Lower lobe of right lung (tissue), 2 donors: ENCODE measurements at places on chromosomes 2 and 18.

GRCh38 chr2:188596054-188596453 is 304.4 kb downstream of the GULP1 start:
- DNase-seq, result no peak

- no peak for DNase-seq
These were observed 2.6 kb downstream of the ATP5F1A start for GRCh38 chr18:46095532-46095931.

- DNase-seq, result no peak
These were observed 39.1 kb upstream of the NCOA1 start for GRCh38 chr2:24451805-24452501.

DNA sequence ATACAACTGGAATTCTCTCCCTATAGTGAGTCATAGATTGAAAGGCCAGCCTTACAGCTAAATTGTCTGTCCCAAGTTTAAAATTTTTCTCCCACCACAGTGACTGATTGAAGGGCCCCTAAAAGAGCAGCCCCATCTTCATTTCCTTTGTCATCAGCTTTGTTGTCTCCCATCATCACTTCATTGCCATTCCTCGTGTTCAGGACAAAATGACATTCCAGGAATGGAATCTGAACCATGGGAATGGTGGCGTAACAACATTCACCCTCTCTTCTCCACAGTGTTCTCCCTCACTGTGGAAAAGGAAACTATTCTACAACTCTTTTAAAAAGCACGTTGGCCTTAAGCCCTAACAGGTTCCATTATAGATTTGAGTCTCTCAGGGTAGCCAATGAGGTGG is 52.1 kb downstream of the PSTPIP2 start:
- DNase-seq, result no peak

- no peak for DNase-seq
These were observed 40.8 kb downstream of the VWC2L start for GRCh38 chr2:214451516-214452275.

- no peak for DNase-seq
These were observed 9.9 kb downstream of the C1D start for GRCh38 chr2:68052717-68053422.

- DNase-seq, result no peak
These were observed 14.0 kb downstream of the ANXA4 start for GRCh38 chr2:69755862-69756467.

DNA sequence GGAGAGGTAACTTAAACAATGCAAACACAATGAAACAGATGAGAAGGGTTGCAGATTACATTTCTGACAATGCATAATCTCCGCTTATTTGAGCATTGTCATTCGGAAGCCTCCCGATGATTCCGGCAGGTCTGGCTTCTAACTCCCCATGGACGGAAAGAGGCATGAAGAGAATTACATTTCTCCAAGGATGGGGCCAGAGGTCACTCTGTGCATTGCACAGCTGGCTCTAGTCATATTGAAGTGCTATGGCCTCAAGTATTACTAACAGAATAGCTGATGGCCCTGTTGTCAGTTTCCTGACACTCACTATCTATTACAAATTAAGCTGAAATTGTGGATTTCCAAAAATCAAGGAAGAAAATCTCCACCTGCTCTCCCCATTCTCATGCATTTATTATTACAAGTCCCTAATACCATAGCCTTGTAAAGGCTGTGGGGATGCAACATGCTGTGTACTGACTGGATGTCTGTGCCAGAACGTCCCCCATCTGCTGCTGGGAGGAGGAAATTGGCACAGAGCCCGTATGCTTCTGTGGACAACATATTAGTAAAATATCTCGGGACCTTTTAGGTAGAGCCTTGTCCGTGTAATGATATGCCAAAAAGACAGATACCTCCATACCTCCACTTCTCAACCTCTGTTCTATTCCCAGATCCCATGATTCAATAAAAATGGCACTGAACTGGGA is 168.1 kb downstream of the SETBP1 start:
- DNase-seq, result no peak

- DNase-seq, result no peak
These were observed 55.2 kb upstream of the RIOK3 start for GRCh38 chr18:23397907-23398306.

DNA sequence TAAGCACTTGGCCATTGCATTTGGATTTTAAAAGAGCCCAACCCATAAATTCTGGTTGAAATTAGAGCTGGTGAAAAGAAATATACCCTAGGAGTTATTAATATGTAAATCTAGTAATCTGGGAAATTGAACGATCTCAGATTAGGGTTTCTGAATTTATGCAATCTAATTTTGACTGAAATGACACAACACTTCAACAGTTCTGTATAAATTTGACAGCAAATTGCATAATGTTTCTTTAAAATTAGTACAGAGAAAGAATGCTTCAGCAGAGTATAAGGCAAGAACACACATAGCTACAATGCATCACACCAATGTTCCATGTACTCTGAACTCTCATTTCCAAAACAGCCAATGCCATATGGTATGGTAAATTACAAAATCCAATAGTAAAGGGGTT is 201.5 kb upstream of the ITGA4 start:
- DNase-seq, result no peak

- no peak for DNase-seq
These were observed 18.8 kb downstream of the ATP6V1C2 start for GRCh38 chr2:10740226-10740625.

DNA sequence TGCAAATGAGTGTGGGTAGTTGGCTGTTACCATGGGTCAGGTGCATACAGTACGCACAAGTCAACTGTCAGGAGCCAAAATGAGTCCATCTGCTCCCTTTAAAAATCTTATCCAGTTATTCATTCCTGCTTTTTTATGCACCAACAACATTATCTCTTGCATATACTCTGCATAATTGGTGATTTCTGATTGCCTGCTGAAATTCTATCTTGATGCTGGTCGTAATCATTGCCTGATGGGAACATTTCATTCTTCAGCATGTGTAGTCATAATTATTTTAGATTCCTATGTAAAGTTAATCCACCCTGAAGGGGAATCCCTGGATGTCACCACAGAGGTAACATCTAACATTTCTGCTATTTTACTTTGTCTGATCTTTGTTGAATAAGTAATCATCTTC is 102.2 kb upstream of the RND3 start:
- no peak for DNase-seq

DNA sequence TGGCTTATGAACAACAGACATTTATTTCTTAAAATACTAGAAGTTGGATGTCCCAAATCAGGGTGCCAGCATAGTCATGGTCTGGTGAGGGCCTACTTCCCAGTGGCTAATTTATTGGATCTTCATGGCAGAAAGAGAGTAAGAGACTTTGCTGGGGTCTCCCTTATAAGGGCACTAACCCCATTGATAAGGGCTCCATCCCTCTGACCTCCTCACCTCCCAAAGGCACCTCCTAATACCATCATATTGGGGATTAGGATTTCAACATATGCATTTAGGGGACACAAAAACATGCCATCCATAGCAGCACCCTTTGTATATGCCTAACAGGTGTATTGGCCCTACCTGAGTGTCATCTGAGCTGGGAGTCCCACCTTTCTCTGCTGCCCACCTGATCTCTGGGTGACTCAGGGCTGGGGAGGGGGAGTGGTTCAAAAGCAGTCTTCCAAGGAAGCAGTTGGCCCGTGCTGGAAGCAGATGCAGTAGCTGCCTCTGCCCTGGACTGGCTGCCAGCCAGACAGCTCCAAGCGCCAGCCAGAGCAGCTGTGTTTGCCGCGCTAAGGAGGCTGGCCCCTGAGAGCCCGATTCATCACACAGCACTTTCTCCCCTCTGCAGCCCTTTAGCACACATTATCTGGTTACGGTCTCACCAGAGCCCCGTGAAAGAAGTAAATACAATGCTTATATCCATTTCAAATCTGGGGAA is 84.6 kb downstream of the SMAD7 start:
- peak; percentile 57 for DNase-seq

- DNase-seq, result no peak
These were observed 88.9 kb upstream of the CYP26B1 start for GRCh38 chr2:72236445-72237067.

DNA sequence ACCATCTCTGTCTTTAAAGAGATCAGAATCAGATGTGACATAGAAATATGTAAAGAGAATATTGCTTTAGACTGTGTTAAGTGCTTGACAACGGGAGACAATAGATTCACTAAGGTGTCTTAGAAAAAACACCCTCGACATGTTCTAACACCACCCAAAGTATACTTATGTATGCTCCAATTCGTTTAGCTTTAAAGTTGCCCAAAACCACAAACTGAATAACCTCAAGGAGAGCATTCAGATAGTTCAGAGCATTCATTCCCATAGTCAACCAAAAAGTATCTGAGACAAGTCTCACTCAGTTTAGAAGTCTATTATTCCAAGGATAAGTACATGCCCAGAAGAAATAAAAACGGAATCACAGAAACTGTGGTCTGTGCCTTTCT is 96.4 kb downstream of the KYNU start:
- DNase-seq, result no peak

DNA sequence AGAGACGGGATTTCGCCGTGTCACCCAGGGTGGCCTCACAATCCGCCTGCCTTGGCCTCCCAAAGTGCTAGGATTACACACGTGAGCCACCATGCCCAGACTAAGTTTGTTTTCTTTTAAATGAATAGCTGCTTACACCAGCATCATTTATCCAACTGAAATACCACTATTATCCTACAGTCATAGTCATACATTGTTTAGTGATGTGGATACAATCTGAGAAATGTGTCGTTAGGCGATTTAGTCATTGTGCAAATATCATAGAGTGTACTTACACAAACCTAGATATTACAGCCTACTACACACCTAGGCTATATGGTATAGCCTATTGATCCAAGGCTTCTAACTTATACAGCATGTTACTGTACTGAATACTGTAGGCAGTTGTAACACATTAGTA is 10.3 kb downstream of the ZC3H15 start:
- no peak for DNase-seq

DNA sequence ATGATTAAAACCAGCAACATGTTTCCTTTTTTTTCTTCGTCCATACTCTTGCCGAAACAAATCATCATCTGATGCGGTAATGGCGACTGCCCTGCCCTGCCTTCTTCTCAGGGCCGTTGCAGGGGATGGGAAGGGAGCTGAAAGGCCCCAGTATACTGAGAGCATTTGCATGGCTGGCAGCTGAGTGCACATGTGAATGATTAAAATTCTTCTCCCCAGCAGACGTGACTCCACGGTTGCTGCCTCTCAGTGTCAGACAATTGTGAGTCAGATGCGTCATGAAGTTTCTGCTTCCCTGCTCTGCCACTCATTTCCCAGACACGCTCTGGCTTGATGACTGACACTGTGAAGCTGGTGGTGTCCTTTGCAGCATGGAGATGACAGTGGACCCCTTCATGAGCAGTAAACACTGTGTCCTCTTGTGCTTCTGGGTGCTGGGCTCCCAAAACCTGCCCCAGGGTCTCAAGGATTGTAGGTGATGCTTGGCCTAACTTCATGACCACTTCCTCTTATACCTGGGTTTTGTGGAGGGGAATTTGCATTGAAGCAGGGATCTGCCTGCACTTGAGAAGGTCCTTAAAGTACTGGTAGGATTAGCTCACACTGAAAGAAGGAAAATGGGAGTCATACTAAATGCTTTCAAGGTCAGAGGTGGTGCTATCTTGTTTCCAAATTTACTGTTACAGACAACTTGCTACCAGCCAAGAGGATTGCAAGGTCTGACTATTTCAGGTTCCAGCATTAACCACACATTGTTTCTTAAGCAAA is 222.5 kb upstream of the COPS8 start:
- DNase-seq, result no peak

- peak; percentile 61 for DNase-seq
These were observed 453 bp downstream of the CABLES1 start for GRCh38 chr18:23135550-23136325.

DNA sequence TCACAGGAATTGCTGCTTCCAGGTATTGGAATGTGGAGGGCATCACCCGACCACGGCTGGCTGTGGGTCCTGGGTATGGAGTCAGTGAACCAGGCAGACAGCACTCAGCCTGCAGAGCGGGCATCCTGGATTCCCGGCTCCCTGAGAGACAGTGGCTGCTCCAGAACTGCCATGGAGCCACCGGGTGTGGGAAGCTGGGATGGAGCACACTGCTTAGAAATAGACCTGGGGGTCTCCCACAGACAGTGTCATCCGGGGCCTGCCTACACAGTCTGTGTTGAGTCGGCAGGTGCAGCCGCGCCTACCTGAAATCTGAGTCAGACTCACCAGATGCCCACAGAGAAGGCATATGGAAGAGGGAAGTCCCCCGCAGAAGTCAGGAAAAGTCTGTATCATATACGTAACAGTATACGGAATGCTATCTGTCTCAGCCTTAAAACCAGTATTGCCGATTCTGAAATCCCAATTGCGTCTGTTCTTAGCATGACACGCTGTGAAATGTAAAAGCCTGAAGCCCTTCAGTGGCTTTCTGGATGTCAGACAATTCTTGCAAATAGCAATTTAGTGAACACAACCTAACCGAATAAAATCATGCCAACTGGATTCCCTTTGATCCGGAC is 509.7 kb upstream of the MYT1L start:
- DNase-seq, result no peak

- no peak for DNase-seq
These were observed 106.3 kb upstream of the B3GNT2 start for GRCh38 chr2:62089658-62090057.

DNA sequence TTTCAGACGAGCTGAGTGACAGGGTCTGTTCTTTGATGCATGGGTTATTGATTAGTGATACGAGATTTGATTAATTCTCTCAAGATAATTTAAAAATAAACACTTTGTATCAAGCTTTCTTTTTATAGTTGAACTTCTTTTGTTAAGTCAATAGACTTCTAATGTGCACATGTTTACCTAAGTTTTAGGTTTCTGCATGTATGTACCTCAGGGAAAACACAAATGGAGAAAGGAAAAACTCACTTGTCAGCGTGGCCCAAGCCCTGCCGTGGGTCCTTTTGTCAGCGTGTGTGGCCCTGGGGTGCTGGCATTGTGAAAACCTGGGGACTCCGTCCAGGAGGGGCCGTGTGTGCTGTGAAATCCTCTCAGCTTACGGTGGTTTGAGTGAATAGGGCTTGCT is 153.7 kb downstream of the SNTG2 start:
- no peak for DNase-seq

DNA sequence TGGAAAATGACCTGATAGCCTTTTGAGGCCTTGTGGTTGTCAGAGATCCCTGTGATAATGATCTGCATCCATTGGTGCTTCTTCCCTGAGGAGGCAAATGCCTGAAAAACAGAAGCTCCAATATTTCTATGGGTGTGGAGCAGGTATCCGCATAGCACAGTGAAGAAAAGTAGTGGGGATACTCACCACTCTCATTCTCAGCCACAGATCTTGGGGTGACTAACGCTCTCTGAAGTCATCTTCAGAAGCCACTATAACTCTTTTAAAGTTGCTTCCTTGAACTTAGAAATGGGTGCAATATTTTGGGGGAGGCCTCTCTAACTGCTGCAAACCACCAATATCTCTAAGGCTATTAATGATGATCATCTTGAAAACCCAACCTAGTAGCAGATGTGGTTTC is 46.2 kb downstream of the ARHGAP15 start:
- no peak for DNase-seq

GRCh38 chr2:209230560-209230959 is 193.3 kb upstream of the MAP2 start:
- DNase-seq, result no peak

DNA sequence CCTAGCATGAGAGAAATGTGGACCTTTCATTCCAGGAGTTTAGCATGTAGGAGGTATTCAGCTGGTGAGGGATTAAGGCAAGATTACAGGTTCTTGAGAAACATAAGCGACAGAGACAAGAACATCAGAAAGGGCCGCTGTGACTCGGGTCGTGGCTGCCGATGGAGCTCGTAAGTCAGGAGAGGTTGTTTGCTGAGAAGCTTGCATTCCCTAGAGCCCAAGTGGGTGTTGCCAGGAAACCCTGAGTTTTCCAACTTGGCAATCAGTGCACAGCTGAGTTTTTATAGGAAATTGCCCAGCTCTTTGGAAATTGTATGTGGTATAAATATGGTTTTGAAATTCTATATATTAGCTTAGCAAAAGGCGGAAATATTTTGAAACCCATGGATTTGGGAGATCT is 46.4 kb upstream of the CYP1B1 start:
- DNase-seq, result no peak
